ENCODE measurements at places on chromosomes 3 and 15.

DNA sequence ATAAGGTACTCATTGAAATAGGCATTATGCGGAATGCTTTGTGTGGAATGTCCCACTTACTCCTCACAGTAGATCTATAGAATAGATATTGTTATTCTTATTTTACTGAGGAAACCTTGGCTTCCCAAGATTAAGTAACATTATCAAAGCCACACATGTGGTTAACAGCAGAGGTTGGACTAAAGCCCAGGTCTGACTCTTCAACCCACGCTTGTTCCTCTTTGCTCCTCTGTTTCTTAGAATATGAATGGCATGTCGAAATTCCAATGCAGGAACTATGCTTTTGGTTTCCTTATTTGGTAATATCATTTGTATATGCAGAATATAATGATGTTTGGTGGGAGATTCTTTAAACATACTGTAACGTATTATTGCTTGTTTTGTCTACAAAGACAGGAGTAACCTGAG, 818.8 kb upstream of the LMCD1 start:
- DNase-seq, result no peak

DNA sequence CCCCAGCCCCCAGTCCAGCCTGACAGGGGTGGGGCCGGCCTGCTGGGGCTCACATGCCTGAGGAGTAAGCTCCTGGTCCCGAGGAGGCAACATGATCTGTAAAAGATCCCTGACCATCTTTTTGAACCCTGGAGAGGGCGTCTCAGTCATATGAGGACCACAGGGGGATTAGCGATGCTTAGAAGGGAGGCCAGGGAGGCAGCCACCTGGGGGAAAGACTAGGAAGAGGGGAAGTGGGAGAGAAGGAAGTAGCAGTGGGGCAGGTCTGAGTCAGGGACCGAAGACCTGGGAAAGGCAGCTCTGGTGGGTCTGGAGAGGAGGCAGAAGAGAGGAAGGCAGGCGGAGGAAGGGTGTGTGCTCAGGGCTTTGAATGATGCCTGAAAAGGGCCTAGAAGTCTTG, 18.9 kb downstream of the PIF1 start:
- no peak for DNase-seq

DNA sequence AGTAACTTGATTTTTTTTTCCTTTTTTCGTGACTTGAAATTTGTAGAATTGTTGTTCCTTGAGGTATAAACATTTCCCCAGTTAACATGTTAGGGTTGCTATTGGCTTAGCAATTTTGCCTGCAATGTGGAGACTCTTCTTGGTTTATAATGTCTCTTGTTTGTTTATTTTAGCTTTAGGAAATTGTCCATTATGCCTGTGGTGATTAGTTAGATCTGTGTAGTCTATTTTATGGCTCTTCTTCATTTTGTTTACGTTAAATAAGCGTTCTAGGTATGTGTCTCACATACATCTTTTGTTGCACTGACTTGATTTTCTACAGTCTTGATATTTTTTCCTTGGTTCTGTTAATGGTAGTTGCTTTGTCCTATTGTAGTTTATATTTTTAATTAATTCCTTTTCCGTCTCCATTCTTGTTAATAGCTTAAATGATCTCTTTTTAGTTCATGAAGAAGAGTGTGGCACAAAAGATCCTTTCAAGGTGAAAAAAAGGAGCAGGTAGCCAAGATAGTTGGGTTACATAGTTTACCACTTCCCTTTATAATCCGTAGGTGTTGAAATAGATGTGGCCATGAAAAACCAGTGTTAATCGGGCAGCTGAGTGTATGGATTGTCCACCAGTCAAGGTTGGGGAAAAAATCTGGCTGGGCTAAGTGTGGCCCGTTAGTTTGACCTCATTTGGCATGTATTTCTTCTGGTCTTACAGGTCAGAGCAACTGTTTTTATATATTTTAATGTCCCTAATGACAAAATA, 12.1 kb downstream of the IQGAP1 start:
- no peak for DNase-seq

DNA sequence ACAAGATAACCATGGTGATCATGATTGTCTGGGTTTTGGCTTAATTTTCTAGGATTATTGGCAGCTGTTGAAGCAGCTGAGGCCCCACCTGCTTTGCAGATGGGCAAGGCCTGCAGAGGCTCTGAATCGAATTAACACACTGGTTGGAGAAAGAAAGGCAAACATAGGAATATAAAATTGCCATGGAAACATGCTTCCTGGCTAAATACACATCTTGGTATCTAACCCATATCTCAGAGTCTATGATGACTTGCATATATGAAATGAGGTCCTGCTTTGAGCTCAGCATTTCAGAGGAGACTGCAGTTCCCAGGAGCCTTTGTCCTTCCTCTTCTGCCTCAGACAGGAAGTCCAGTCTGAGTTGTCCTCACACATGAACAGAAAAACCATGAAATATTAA, 24.3 kb upstream of the SV2B start:
- no peak for DNase-seq

GRCh38 chr3:18489939-18490338, 64.8 kb upstream of the SATB1 start:
- DNase-seq, result no peak

- no peak for DNase-seq
Measured at GRCh38 chr3:66709532-66709931, 208.7 kb upstream of the LRIG1 start.

- DNase-seq, result no peak
Measured at GRCh38 chr3:23002836-23003732, 200.0 kb upstream of the UBE2E2 start.

DNA sequence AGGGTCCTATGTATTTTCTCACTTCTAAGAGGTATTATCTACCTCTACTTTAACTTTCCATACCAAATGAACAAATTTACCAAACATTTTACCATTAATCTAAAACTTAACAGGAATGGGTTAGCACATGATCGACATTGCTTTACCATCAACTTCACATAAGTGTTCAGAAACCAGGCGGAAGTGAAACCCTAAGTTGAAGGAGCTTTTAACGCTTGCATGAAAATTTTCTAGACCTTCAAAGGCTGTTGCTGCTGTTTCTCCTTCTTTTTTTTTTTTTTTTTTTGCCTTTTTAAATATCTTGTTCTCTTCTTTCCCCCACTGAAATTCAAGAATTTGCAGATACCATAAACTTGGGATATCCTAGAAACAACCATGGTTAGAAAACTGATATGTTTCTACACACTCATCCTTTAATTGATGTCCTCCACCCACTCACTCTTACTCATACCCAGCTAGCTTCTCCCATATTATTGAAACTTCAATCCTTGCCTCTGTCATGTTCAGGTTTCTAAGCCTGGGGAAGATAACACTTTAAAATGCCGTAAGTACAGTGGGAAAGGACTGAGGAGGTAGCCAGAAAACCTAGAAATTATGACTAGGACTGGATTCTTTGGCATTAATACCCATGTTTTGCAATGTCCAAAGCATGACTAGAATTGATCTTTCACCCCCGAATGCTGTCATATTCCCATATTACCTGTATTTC, 24.7 kb downstream of the MYO5A start:
- DNase-seq, result no peak

GRCh38 chr3:12671120-12671450, 7.2 kb upstream of the RAF1 start:
- no peak for DNase-seq

DNA sequence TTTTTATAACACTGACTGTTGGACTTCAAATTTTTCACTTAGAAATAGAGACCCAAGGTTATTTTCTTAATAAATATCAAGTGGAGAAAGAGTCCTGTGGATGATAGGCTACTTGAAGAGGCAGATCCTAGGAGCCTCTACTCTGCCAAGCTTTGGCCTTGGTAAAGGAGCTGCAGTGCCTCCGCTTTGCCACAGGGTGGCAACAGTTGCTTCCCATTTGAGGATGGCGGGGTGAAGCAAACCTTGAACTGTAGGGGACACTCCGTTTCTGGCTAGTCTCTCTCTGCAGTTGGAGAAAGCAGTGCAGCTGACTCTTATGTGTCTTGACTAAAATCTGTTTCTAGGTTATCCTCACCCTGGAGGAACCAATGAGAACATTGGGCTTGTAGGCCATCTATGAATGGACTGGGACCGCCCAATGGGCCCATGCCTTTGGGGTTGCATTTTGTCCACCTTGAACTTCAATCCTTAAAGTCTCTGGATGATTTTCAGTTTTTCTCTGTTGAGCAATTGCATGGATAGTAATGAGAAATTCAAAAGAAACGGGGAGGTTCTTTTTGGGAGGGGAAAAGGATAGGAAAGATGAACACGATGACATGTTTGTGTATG, 9.8 kb downstream of the SCG5 start:
- DNase-seq, result no peak

- no peak for DNase-seq
Measured at GRCh38 chr3:31932990-31933389, 48.1 kb downstream of the OSBPL10 start.
